ENCODE measurements at places on chromosomes 2 and 18.

DNA sequence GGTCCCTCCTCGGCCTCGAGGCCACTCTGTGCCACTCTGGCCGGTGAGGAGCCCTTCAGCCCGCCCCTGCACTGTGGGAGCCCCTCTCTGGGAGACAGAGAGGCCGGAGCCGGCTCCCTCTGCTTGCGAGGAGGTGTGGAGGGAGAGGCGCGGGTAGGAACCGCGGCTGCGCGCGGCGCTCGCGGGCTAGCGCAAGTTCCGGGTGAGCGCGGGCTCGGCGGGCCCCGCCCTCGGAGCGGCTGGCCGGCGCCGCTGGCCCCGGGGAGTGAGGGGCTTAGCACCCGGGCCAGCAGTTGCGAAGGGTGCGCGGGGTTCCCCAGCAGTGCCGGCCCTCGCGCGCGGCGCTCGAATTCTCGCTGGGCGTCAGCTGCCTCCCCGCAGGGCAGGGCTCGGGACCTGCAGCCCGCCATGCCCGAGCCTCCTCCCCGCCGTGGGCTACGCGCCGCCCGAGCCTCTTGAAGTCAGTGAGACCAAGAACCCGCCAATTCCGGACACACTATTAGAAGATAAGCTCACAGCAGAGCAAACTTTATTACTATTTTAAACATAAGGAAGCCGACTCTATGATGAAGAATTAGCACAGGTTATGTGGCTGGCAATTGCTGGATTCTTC lies 825.8 kb upstream of the FANCL start:
- DNase-seq = no peak

DNA sequence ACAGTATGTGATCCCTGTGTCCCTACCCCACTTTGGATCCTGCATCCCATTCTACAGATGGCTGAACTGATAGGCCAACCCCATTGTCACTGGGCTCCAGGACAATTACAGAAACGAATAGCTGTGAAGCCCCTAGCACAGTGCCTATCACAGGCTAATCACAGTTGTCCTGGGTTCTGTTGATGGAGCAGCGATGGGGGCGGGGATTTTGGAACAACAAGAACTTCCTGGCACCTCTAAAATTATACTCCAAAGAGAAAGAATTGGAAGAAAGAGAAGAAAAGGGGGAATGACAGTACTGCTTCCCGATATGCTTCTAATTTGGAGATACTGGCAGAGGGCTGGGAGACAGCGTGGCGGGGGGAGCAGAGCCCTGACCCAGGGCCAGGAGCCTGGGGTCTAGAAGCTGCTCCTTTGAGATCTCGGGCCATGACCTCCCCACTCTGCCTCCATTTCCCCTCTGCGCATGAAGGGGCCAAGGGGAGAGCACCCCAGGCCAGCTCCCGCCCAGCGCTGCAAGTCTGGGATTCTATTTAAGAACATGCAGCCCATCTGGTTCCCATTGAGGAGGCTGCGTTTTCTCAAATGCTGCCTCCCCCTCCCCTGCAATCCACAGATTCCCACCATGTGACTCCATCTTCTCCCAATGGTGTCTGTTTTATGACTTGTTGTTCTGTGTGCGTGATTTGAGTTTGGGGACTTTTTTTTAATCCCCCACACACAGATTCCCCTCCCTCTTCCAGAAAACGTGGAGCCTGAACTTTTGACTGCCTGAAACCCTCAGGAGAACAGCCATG lies 202.7 kb downstream of the CYP26B1 start:
- no peak for DNase-seq

DNA sequence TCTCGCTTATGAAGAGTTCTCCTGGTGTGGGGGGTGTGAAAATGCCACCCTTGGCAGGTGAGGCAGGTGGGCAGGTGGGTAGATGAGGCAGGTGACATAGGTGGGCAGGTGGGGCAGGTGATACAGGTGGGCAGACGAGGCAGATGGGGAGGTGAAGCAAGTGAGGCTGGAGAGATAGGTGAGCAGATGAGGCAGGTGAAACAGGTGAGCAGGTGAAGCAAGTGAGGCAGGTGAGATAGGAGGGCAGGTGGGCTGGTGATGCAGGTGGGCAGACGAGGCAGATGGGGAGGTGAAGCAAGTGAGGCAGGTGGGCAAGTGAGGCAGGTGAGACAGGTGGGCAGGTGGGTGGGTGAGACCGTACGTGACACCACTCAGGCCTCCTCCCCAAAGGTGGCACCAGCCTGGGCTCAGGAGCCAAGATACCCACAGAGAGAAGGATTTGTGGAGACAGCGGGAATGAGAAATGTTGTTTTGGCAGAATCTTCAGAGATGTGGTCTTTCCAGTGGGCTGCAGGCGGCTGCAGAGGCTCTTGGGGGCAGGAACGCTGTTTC lies 232.3 kb upstream of the MYT1L start:
- no peak for DNase-seq

DNA sequence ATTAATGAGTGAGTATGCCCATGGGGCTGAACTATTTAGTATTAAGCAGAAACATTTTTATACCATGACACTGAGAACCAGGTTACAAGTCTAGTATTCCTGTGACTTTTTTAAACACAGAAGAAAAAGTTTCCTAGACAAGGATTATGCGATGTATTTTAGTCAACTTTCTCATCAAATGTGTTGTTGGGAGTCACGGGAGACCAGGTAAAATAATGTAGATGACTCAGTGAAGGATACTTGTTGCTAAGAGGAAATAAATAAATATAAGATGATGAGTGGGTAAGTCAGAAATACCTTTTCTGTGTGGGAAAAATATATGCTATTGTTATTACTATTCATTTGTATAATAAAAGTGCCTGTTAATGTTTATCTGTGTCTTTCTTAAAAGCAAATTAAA lies 23.4 kb downstream of the MBD5 start:
- no peak for DNase-seq

- no peak for DNase-seq
Observed at GRCh38 chr2:225515033-225515432, 115.5 kb downstream of the NYAP2 start.

DNA sequence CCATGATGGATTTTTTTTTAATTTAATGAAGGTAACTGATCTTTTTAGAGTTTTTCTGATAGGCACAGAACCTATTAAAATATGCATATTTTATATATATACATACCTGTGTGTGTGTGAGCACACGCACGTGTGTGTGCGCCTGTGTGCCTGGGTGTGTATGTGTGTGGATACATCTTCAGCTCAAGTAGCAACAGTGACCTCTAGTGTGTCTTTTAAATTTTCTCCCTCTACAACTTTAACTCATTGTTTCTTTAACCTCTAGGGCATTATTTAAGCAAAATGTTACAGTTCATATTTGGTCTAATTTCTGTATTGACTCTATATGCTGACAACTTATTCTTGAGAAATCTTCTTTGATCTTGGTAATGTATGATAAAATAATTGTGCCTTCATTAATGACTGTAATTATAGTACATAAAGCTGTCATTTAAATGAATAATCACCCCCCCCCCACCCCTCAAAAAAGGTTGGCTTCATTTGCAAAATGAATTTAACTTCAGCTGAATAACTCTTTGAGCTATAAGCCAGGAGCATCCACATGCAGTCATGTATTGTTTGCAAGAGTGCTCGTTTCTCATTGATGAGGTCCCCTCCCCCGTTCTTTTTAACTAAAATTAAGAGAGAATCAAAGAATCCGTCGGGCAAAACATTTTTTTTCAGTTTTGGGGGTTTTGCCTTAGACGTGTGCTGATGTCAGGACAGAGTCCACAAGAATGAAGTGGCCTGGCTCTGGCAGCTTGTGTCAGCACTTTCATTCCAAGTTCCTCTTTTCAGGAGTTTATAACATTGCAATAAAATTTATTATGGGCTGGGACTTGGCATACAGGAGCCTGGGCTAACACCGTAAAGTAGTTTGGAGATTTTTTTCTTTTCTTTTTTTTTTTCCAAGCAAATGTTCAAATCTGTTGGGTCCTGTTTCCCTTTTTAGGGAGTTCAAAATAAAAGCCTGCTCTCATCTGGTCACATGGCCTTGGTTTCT lies 80.0 kb downstream of the ETAA1 start:
- peak; percentile 46 for DNase-seq

GRCh38 chr2:221442128-221442527 lies 130.0 kb downstream of the EPHA4 start:
- DNase-seq = no peak

DNA sequence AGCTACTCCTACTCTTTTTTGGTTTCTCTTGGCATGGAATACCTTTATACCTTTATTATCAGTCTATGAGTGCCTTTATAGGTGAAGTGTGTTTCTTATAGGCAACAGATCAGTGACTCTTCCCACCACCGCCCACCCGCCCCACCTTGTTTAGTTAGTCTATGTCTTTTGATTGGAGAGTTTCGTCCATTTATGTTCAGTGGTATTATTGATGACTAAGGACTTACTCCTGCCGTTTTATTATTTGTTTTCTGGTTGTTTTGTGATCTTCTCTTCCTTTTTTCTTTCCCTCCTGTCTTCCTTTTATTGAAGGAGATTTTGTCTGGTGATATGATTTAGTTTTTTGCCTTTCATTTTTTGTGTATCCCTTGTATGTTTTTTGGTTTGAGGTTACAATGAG lies 179.5 kb downstream of the GULP1 start:
- no peak for DNase-seq

- DNase-seq = no peak
Observed at GRCh38 chr2:24723665-24724064, 69.5 kb downstream of the PTRHD1 start.

DNA sequence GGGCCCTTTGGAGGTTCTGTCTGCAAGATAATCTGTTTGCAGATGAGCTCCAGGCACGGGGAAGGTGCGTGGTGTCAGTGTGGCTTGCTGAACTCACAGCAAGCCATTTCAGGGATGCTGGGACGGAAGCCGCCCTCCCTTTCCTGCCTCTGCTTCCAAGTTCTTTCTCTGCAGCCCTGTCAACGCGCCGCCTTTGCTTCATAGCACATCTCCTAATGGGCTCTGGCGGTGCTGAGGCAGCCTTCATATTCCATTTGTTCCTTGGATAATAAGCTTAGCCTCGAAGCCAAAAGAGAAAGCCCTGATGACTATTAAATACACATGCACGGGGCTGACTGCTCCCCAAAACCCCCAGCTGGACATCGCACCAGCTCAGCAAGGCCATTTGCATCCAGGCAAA lies 81.7 kb upstream of the TAF1B start:
- DNase-seq = no peak

- DNase-seq = no peak
Observed at GRCh38 chr2:29097569-29097968, 17.6 kb upstream of the CLIP4 start.

GRCh38 chr2:228848638-228849037 lies 422.4 kb downstream of the PID1 start:
- no peak for DNase-seq

DNA sequence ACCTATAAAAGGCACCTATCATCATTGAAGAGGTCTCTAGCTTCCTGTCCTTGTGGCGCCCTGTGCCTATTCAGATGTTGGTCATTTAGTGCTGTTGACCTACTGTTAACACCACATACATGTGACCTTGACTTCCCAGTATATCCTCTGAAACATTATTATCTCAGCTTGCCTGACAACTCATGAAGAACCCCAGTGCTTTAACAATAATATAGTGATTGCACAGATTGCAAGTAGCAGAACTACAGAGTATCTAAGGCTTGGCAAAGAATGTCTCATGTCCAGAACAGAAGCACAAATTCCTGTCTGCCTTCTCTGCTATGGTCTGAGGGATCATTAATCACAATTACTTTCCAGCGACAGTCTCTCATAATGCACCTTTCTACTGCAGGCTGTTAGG lies 165.3 kb downstream of the LCLAT1 start:
- DNase-seq = no peak

DNA sequence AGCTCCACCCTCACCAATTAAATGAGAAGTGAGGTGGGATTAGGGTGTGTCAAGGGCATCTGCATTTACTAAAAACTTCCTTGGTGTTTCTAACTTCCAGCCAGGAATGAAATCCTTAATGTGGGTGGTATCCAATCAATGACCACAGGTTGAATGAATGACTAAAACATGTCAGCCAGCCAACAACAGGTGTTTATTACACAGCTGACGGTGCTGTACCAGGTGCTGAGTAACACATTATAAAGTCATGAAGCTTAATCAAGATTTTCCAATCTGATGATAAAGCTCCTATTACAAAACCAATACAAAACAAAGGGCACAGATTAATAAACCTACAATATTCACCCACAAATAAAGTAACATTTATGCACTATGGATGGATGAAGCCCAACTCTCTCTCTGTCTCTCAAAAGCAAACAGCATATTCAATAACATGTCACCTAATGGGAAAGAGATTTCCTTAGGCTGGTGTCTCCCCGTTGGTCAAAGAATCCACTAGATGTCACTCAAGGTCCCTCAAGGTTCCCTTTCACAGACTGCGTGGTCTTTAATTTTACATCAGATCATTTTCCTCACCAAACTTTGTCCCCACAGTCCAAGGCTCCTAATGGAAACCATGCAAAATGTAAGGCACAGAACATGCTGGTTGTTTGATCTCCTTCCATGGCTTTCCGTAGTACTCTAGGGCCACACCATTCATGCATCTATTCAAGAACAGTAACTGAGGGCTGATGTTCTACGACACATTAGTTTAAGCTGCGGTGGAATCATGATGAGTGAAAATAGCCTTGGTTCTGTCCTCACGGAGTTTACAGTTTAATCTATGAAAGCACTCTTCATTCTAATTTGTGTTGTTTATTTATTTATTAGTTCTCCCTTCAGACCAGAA lies 6.4 kb upstream of the PTPN4 start:
- DNase-seq = peak; percentile 23

DNA sequence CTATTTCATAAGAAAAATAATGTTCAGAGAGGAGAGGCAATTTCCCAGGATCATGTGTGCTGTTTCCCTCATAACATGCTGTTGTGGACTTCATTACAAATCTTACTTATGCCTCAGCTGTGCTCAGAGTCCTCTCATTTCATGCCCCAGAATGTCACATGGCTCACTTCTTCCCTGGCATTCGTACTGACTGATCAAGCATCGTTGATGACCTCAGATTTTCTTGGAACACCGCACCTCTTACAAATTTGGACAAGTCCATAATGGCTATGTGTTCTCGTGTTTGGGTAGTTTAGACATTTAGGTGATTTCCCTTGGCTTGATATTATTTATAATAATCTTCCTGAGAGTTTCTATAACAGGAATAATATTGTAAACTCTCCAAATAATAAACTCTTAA lies 32.9 kb downstream of the SERPINB7 start:
- DNase-seq = no peak

DNA sequence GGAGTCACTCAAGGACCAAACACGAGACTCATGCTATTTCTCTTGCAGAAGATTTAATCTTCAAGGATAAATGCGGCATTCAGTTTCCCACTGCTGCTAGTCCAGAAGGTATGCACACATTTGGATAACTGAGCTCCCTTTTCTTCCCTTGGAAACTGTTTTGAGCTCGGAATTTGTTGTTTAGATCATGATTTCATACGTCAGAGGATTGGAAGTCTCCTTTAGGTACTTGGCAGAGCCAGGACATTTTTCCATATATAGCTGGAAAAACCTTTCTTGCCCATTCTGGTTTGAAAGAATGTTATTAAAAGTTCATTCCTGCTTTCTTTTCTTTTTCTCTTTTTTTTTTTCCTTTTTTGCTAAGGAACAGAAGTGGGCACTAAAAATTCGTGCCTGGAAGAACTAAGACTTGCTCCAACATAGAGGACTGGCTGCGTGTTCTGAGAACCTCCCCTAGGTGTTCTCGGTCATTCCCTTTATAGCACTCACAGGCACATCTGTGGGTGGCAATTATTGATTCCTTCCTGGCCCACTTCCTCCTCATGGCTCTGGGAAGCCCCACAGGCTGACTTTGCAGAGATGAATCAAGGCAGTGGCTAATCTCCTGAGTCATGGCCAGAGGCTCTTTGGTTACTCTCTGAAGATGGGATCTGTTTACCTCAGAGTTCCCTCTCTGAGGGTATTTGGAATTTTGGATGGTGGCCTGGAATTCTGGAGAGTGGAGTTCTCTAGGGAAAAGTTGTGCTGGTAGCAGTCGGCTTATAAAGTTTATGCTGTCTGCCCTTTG lies 104.8 kb downstream of the PLCL1 start:
- DNase-seq = no peak

- DNase-seq = no peak
Observed at GRCh38 chr2:195706161-195706900, 49.3 kb downstream of the SLC39A10 start.
